ENCODE measurements at places on chromosomes 6 and 20.

DNA sequence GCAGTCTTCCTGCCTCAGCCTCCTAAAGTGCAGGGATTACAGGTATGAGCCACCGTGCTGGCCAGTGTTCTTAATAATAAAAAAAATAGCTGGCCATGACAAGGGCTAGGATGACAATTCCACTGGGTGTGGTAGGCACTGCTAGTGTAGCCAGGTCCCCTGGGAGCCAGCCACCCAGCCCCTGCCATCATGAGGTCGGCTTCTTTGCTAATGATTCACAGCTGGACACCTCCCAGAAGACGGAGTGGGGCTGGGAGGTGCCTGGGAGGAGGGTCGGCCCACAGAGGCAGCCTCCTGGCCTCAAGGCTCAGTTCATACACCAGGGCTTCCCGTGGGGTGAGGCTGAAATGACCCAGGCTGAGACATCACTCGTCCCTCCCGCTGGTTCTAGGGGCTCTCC is 230.4 kb downstream of the TAF4 start:
- no peak for DNase-seq

DNA sequence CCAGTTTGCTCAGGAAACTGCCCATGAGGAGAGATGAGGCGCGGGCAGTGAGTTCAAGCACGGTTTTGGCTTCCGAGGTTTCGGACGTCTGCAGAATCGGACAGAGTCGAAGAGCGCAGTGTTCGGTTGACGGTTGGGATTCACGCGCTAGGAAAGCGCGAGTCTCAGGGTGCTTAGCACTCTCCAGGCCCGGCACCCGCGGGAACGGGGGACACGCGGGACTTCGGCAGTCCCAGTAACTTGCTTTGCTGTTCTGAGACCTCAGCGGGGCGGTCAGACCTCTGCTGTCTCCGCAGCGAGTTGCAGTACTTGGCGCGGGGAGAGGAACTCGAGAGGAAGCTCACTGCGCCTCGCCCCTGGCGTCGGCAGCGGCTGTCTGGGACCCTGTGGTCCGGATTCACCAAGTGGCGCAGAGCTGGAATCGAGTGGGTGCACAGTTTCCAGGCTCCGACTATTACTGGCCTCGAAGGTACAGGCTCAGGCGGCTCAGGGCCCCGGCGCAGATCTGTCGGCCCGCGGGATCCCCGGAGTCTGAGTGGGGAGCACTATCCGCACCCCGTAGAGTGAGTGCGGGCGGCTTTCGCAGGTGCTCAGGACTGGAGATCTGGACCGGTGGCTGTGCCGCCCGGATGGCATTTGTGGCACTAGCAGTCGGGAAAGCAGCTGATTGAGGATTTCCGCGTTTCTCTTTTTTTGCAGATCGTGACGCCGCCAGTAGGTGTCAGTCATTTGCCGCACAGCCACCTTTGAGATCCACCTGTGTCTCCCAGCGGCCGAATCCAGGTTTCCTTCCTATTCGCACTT is at the start of gene POM121L2:
TSS of gene POM121L2 (minus strand) at position 128 of the 804 bp plus-strand sequence. CDS start at position 25, 103 bp downstream.
- DNase-seq: peak; percentile 11

DNA sequence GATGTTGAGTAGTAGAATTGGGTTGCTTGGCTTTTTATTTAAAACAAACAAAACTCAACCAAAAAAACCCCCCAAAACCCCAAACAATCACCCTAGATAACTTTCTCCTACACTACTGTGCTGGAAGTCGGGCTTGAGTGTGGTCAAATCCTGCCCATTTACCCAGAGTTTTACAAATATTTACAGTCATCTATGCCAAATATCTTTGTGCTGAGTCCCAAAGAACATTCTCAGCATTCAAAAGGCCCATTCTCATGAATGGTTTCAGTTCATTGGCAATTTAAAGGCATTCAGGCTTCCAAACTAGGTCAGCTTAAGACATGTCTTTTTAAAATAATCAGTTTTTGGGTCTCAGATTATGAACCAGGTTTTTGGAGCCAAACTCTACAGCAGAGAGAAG is 1.8 kb downstream of the RNF144B start:
- DNase-seq: no peak

GRCh38 chr6:5335020-5335419 is 73.7 kb downstream of the FARS2 start:
- DNase-seq: no peak

GRCh38 chr6:56540232-56541029 is 102.3 kb downstream of the DST start:
- DNase-seq: no peak

DNA sequence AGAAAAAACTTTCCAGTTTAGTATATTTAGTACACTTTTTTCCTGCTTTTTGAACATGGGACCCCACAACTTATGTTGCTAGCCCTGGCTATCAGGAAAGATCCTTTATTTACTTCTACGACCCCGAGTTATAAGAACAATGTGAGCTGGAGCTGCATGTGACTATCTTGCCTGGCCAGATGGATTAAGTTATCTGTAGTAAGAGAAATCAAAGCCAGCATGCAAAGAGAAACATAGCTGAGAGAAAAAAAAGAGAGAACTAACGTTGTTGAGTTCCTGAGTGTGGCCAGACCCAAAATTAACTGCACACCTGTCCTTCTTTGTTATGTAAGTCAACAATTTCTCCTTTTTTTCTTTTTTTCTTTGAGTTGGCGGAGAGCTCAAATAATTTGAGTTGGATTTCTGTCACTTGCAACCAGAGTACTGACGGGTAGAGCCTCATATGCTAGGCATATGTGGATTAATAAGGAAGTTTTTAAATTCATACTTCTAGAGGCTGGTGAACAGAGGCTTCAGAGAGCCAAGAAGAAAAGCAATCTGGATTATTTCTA is 219.5 kb downstream of the HACE1 start:
- no peak for DNase-seq

DNA sequence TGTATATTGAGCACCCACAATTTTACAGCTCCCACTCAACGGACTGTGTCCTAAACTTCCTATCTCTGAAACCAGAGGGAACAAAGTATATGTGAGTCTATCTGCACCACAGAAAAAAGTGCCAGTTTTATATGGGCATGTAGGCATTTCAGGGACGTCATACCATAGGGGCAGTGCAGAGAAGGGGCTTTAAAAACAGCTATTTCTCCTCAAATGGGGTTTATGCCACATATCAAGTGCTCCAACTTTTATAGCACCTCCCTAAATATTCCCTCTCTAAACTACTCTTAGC is 28.9 kb upstream of the ASF1A start:
- DNase-seq: no peak

Measured in NCI-H187 treated with DMSO at 0.1 percent for 48 hours (cell line).